ENCODE measurements at places on chromosomes 11 and 22.

DNA sequence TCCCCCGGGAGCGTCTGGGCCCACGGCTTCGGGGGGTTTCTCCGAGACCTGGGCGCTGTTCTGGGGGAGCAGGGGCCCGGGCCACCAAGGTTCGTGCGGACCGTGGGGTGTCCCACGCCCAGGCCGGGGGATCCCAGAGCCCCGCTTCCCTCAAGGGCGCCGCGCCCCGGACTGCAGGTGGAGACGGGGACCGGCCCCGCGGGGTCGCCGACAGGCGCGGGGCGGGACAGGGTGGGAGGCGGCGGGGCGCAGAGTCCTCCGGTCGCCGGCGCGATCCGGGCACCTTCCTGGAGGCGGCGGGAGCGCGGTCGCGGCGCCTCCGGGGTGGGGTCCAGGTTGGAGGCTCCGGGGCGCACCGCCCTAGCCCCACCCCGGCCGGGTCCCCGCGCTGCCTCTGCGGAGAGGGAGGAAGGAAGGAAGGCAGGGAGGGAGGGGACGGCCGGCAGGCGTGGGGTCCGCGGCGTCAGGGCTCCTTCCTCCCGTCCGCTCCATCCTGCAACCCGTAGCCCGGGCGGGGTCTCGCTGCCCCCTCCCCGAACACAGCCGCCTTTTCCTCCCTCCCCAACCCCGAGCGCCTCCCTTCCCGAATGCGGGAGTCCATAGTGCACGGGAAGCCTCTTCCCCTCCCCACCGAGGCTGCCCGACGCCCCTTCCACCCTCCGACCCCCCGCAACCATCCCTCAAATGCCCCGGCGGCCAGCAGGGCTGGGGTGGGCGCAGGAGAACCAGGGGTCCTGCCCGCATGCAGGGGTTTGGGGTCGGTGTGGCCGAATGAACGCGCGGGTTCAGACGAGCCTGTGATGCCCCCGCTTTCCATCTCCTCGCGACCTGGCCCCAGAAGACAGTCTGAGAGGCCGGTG lies 4.3 kb upstream of the ZBED4 start:
- DNase-seq, result no peak

- no peak for DNase-seq
These were observed 1112.0 kb upstream of the RAG2 start for GRCh38 chr11:37710031-37710430.

DNA sequence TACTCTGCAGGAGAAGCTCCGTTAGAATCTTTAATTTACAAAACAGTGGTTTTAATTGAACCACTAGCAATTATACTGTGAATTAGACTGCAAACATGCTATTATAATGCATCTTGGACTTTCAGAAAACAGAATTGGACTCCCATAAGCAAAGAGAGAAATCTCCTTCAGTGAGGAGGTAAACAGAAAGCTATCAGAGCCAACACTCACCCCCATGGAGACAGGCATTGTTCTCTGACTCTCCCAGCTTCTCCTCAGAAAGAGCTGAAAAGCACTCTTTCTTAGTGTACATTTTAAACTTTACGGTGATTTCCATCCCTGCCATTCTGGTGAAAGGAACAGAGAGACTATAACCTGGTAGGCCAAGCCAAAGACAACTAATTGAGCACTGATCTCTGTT lies 176.9 kb downstream of the GRIA4 start:
- no peak for DNase-seq

- no peak for DNase-seq
These were observed 12.3 kb downstream of the KCNJ5 start for GRCh38 chr11:128903248-128904061.

DNA sequence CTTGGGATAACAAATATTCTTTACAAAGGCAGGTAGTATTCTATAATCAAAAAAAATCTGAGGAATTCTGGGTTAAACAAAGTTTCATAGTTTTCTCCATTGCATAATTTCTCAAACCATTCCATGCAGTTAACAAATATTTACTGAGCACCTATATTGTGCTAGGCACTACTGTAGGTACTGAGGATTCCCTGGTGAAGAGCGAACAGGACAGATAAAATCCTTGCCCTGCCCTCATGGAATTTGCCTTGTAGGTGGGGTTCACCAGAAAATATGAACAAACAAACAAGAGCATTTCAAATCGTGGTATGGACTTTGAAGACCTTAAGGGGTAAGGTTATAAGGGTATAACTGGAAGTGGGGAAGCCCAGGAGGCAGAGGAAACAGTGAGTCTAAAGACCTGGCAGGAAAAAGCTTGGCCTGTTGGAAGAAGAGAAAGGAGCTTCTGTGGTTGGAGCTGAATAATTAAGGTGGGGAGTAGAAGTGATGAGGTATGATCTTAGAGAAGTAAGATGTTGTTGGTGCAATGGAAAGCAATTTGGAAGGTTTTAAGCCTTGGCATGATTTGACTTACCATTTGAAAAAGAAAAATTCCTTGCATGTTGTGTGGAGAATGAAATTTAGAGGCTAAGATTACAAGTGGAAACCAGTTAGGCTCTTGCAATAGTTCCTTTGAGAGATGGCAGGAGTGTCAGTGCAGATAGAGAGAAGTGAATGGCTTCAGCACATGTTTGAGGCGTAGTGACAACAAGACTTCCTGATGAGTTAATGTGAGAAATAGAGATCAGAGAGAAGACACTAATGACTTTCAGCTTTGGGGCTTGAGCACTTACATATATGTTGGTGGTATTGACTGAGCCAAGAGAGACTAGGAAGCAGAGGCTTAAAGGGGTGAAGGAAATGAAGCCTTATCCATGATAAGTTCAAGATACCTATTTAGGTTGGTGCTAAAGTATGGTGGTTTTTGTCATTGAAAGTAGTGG lies 55.7 kb upstream of the PICALM start:
- DNase-seq, result no peak

DNA sequence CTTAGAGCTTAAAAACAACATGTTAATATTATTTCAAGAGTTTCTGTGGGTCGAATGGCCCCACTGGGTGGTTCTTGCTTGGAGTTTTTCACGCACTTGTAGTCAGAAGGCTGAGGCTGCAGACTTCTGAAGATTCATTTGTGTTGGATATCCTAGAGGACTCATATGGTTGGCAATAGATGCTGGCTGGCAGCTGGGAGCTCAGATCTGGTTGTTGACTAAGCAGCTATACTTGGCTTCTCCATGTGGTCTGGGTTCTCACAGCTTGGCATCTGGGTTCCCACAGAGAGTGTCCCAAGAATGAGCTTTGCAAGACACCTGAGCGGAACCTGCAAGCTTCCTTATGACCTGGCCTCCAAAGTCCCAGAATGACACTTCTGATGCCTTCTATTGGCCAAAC lies 163.9 kb upstream of the ZC3H12C start:
- no peak for DNase-seq

- no peak for DNase-seq
These were observed at the start of gene SHANK3 for GRCh38 chr22:50672471-50673230. TSS of gene SHANK3 (plus strand) at chr22:50672823.

DNA sequence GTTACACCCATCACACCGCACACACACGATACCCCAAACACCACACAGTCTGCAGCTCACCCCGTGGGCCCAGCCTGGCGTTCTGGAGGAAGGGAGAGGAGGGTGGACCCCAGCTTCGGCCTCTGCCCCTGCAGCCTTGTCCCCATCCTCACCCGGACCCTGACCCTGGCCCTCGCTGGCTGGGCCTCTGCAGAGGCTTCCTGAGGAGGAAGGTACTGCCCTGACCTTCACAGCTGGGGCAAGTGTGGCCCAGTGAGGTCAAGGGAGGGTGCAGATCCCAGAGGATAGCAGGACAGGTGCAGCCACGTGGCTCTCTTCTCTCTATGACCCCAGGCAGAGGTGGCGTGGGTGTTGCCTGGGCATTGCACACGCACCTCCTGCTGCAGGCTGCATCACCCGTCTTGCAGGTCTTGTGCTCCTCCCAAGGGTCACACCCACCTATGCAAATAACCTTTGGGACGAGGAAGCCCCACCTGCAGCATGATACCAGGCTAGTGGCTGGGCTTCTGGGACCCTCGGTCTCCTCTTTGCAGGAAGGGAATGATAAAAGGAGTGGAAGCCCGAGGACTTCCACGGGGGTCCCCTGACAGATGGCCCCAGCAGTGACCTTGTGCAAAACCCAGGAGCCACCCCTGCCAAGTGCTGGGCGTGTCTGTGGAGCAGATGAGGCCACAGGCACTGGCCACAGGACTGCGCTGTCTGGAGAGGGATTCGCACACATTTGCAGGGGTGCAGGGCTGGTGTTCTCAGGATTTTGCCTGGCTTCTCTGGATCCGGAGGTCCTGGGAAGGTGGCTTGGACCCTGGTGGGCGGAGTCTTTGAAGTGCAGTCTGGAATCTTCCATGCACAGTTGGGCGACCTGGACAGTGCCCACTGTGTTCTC lies 1241.5 kb downstream of the BRD1 start:
- DNase-seq, result no peak

DNA sequence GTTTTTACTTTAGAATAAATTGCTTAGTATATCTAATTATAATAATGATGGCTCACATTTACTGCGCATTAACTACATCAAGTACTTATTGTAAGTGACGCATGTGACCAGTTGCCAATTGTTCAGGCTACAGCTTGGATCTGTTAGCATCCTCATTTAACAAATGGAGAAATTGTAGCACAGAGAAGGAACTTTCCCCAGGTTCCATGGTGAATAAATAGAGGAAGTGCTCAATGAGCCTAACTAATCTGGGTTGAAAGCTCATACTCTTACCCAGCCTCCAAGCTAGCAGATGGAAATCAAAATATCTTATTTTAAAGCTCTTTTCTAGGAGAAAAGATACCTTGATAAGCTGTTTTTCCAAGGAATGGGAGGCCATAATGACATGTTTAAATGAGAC lies 19.8 kb downstream of the MMP27 start:
- DNase-seq, result no peak

DNA sequence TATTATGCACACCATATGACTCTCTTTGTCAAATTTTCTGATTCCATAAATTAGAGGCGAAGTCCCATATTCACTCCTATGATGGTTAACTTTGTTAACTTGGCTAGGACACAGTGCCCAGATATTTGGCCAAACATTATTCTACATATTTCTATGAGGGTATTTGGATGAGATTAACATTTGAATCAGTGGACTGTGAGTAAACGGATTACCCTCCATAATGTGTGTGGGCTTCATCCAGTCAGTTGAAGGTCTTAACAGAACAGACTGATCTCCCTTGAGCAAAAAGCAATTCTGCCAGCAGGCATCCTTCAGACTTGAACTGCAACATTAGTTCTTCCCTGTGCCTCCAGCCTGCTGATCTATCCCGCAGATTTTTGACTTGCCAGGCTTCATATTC lies 69.9 kb downstream of the FZD4 start:
- DNase-seq, result no peak

Data from GM12891 (cell line).